ENCODE measurements at places on chromosomes 6 and 20. TPM values are rescaled to one million over a fixed set of nuclear protein-coding genes. Genes with fewer than 3 reads are reported as not detected.

CCN5 gene
- 2.0 TPM for polyA plus RNA-seq

PERP gene
- polyA plus RNA-seq, result 47.5 TPM

CDH4 gene
- 0.81 TPM for polyA plus RNA-seq

HUS1B gene
- 0.10 TPM for polyA plus RNA-seq

MEI4 gene
- polyA plus RNA-seq, result not detected

PRR3 gene
- polyA plus RNA-seq, result 16.0 TPM

SDHAF4 gene
- 9.3 TPM for polyA plus RNA-seq

SIGLEC1 gene
- not detected for polyA plus RNA-seq

SPTLC3 gene
- 0.27 TPM for polyA plus RNA-seq

SAMD3 gene
- polyA plus RNA-seq, result 0.40 TPM

ESR1 gene
- polyA plus RNA-seq, result not detected

GRCh38 chr6:35648203-35648602 is 40.5 kb downstream of the FKBP5 start:
- DNase-seq, result no peak

- no peak for DNase-seq
These were observed 25.3 kb upstream of the SMIM8 start for GRCh38 chr6:87297119-87297518.

DNA sequence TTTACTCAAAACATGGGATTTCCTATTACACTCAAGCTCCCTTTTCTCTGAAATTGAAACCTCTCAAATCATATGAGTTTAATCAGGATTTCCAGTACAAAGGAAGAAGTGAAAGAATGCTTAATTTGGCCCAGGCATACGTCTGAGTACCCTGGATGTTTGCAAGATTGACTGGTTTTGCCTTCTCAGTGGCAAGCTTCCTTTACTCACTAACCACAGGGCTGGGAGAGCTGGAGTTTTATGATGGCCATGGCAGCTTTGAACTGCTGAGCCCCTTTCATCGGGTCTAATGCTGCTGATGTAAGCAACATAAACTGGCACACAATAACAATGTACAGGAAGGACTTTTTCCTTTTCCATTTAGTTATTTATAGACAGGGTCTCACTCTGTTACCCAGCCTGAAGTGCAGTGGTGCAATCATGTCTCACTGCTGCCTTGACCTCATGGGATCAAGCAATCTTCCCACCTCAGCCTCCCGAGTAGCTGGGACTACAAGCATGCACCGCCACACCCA is 194.8 kb downstream of the SLC35F1 start:
- DNase-seq, result no peak

GRCh38 chr6:16229700-16230099 is 8.7 kb upstream of the GMPR start:
- no peak for DNase-seq

DNA sequence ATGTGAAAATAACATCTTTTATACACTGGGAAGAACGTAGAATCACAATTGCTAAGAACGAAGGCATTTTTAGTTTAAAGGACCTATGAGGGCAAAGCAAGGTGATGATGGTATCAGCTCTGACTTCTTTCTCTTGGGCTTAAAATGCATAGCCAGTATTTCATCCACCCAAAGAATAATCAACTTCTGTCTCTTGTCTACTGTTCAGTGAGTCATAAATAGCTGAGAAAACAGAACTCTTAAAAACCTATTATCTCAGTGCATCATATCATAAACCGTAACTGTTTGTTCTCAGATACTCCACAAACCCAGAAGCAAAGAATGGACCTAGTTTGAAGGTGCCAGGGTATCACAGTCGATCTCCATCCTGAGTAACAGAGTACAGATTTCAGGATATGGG is 5.2 kb downstream of the PHF10 start:
- no peak for DNase-seq

DNA sequence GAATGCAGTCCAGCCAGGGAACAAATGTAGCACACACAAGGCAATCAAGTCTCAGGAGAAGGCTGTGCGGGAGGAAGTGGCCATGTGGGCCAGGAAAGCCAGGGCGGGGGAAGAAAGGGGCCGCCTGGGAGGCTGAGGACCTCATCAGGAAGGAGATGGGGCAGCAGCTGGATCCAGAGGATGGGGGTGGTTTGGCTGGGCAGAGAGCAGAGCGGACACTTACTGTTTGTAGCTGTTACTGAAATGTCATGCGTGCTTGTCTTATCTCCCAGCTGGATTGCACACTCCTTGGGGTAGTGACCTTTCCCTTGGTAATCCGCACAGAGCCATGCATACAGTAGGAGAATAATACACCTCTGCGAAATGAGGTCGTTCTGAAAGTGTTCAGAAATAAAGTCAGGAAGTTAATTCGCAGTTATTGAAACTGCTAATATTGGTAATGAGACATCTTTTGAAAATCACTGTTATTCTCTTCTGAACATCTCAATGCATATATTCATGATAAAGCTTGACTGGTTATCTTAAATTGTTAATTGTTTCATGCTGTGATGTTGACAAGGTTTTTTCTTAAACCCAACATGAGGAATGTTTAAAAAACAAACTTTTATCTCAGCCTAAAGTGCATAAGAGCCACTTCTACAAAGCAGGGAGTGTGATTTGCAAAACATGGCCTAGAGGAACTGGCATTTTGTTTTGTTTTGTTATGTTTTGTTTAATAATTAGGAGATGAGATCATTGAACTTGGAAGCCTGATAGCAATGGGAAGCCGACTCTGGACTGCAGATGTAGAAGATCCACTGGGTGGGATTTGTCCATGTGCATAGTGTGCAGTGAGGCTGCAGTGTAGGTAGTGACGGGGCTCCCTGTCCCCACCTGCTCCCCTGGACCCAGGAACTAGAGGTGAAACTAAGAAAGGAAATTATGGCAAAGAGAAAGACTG is 18.0 kb upstream of the MAP3K4 start:
- peak; percentile 27 for DNase-seq

- DNase-seq, result no peak
These were observed 47.6 kb upstream of the SIM1 start for GRCh38 chr6:100512203-100512862.

DNA sequence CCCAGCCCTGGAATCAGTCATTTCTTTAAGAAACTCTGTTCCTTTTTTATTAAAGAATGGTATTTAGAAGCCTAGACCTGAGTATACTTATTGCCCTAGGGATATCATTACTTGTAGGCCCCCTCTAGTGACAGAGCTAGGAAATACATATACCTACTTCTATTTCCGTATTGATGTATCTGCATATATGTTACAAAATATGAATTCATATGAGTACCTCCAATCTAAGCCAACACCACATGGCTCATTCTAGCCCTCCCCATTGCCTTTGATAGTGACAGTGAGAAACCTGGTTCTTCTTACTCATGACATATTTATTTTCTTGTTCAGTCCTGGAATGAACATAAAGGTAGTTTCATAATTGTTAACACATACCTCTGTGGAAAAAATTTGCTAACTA is 137.2 kb downstream of the FARS2 start:
- DNase-seq, result no peak

GRCh38 chr20:63544241-63544957 is 3.1 kb downstream of the SRMS start:
- no peak for DNase-seq

- DNase-seq, result no peak
These were observed 68.2 kb upstream of the TNFAIP3 start for GRCh38 chr6:137798846-137799245.

DNA sequence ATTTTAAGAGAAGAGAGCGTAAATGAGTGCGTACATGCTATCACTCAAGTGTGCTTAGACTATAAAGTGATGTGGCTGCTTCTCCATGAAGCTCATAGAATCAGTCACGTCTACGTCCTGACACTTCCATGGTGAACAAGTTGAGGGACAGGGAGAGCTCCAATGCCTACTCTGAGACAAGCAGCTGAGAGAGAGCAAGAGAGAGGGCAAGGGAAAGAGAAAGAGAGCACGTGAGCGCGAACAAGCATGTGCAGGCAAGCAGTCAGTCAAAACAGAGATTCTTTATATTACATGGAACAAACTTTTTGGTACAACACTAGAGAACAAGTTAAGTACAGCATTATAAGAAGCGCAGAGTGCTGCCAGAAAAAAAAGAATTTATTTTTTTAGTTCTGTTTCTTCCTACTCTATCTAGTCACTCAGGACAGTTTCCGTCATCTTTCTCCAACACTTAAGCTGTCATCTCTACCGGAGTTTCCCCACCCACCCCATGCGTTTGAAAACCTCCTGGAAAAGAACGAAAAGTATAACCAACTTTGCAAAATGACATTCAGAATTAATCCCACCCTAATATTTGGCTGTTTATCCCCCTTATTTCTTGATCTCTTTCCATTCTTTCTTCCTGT is 61.8 kb downstream of the EPB41L2 start:
- DNase-seq, result no peak

DNA sequence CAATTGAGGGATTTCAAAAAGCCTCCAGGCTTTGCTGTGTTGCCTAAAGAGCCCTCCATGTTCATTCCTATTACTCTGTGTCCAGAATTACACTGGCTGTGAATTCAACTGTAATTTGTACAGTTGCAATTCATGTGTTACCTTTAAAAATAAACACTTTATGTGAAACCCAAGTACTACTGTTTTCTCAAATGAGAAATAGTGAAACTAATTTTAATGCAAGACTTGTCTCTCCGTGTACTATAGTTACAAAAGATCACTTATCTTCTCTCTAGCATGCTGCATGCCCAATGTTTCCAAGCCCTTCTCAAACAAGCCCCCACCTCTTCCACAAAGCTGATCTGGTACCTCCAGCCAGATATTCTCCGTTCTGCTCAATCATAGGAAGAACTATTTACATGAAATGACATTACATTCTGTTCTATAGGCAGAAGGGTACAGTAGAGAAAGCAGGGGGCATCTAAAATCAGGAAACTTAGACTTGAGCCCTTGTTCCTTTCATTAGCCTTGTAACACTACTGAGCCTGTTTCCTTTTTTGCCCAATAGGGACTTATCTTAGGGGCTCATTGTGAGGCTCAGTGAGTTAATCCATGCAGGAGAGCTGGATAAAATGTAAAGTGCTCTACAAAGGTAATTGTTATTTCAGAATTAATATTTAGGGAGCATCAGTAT is 12.3 kb upstream of the COL9A1 start:
- no peak for DNase-seq

- DNase-seq, result no peak
These were observed 744 bp downstream of the RIOK1 start for GRCh38 chr6:7390226-7390878.

GRCh38 chr20:32231847-32232246 is 24.2 kb downstream of the POFUT1 start:
- DNase-seq, result no peak

GRCh38 chr6:83872386-83873118 is 13.1 kb downstream of the CYB5R4 start:
- DNase-seq, result no peak

Measured in BJ (cell line).